Amygdala (tissue), 56 donors: ENCODE measurements at places on chromosomes 2 and 18.

GRCh38 chr18:32391126-32391525 is 79.6 kb downstream of the GAREM1 start:
- no peak for DNase-seq

GRCh38 chr2:221309892-221310583 is 262.1 kb downstream of the EPHA4 start:
- no peak for DNase-seq

DNA sequence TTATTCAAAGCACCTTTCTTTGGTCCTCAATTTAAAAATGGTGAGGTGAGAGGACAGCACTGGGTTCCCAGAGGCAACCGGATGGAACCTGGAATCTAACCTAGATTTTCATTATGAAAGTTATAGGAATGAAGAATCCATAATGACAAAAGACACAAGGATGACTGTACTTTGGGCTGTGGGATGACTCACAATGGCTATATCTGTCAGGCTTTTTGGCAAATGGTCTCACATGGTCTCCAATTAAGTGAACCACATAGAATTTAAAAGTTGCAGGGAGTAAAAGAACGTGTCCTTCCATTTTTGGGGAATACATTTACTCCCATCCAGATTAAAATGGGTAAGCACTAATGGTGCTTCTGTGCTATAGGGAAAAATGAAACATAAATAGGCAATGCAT is 31.8 kb upstream of the LYPD1 start:
- no peak for DNase-seq

DNA sequence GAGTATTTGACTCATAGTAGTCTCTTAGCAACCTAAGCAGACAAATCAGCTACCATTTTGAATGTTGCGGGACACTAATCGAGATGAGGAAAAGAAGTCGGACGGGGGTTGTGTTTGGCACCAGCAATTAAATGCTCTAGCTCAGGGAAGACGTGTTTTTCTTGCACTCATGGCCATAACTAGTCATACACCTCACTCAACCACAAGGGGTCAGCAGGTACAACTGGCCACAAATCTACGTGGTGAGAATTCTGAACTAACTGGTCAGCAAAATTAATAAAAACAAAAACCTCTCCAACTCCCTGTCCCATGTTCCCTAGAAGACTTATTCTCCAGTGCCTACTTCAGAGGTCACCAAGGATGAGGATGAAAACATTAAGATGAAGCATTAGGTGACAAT is 1467.8 kb downstream of the DPP10 start:
- DNase-seq = no peak
